ENCODE measurements at places on chromosomes 13 and 19.
A peak's percentile ranks its signal among the peaks of the same experiment; 100 is the strongest.

DNA sequence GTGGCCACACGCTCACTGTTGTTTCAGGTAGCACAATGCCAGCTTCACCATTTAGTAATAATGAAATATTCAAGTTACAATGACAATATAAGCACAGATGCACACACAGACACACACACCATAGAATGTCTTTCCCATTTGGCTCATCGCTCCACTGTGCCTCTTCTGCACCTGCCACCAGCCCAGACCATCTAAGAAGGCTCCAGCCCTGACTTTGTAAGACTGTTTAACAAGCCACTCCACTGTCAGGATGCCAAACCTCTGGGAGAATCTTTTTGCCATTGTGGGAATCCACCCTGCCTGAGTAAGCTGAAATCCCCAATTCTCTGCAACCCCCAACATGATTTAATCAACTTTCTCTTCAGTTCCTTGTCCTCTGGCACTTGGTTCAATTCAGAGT is 60.6 kb downstream of the LHFPL6 start:
- no peak for DNase-seq

GRCh38 chr19:948842-949496 is 23.1 kb downstream of the ARID3A start:
- no peak for DNase-seq

DNA sequence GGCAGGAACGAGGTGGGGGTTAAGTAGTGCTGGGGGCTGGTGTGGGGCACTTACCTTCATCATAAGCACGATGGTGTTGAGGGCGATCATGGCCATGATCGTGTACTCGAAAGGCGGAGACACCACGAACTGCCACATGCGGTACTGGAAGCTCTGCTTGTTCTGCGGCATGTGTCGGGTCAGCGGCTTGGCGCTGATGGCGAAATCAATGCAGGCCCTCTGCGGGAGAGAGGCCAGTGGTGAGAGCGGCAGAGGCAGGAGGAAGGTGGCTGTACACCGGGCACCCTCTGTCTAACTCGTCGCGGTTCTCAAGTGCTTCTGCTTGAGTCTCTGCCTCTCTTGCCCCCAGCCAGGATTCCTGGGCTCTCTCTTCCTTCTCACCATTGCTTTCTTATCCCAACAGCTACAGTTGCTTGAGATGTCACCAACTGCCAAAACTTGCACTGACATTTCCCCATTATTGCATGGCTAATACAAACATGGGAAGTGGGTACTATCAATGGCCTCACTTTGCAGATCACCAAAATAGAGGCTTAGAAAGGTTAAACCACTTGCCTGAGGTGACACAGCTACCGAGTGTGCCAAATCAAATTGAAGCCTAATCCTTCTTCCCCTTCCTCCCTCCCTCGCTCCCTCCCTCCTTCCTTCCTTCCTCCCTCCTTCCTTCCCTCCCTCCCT is 105.0 kb downstream of the IER2 start:
- no peak for DNase-seq

- no peak for DNase-seq
These were observed at the start of gene ZNF534 for GRCh38 chr19:52428937-52429336. Gene ZNF534, plus strand, starts transcription at chr19:52429148. Its CDS starts 2,327 bp downstream, at chr19:52431475.

GRCh38 chr13:108437496-108437895 is 168.0 kb downstream of the TNFSF13B start:
- no peak for DNase-seq

DNA sequence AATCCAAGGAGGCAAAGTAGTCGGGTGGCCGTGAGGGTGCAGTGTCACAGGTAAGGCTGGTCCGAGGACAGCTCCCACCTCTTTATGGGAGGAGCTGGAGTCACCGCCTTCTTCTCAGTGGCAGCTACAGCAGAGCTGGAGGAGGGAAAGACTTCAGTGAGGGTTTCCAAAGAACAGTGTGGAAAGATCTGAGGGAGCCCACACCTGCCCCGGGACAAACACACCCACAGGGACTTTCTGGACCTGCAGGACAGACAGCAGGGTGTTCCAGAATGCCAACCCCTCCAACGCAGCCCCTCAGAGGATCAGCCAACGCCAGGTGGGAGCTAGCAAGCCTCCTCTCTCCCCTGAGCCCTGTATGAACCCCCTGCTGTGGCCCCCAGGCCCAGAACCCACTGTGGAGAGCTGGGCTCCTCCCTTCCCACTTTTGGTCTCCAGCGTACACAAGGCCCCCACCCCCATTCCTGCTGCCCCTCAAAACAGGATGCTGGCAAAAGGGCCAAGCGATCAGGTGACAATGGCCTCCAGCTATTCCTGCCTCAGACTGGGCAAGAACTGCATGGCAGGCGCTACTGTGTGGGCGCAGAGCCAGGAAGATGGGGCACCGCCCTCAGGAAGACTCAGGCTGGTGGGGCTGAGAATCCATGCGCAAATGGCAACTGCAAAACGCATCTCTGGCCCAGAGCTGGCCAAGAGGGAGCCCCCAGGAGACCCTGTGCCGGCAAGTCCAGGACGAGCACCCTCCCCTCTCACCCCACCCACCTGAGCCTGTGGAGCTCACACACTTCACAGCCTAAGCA is 3.5 kb upstream of the CD320 start:
- DNase-seq: no peak

- no peak for DNase-seq
These were observed 809.6 kb downstream of the EFNB2 start for GRCh38 chr13:105725887-105726286.

DNA sequence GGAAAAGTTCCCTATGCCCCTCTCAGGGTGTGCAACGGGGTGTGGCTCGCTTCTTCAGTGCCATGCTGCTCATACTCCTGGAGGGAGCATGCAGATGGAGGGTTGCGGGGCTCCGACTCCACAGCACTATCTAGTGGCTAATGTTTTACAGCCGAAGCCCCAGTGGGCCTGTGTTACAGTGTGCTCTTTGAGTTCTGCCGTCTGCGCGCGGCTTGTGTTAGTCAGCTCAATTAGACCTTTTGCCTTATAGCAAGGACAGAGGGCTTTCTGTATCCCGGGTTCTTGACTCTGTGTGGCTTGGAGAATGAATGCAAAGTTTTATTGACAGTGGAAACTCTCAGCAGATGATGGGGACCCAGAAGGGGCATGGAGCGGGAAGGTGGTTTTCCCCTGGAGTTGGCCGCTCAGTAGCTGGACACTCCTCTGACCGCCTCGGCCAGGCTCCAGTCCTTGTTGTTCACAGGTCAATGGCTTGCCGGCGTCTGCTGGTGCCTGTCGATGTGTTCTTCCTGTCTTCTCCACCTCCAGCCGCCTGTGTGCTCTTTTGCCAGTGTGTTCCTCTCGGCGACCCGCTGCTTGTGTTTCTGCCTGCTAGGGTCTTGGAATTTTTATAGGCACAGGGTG is 383.4 kb downstream of the LMO7 start:
- DNase-seq: no peak

DNA sequence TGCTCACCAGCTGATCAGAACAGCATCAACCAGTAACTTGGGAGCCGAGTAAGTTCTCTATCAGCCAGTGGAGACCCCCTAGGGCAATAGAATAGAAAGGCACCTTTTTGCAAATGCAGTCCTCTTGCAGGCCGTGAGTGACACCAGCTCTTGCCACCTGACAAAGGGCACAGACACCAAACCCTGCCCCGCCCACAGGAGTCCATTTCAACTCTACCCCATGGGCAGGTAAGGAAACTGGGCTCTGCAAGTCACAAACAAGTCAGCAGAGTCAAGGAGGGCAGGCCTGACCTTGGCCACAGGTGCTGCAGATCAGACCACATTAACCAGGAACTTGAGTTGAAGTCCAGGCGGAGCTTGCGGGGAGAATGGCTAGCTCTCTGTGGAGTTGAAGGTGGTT is 77.4 kb upstream of the SPATA13 start:
- DNase-seq: no peak

DNA sequence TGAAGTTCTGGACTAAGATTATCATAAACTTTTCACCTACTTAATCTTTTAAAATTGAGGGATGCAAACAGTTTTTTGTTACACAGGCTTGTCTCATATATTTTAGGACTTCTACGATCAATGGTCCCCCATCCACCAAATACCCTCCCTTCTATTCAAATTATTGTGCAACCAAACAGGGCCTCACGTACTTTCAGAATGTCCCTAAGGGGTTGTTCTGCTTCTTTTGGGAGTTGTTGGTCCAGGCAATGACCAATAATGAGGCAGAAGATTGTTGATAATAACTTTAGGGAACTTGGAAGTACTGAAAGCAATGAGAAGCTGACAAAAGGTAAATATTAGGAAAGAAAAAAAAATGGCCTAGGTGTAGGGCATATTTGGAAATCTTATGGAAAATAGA is 2.9 kb downstream of the DNAJC15 start:
- no peak for DNase-seq

GRCh38 chr19:9940778-9941177 is 4.5 kb upstream of the OLFM2 start:
- peak; percentile 91 for DNase-seq

GRCh38 chr13:23183292-23183691 is 2.5 kb downstream of the SGCG start:
- DNase-seq: no peak

GRCh38 chr19:1363599-1363998 is 20.1 kb upstream of the NDUFS7 start:
- DNase-seq: no peak

- no peak for DNase-seq
These were observed 90.4 kb downstream of the STOML3 start for GRCh38 chr13:38900188-38900587.

DNA sequence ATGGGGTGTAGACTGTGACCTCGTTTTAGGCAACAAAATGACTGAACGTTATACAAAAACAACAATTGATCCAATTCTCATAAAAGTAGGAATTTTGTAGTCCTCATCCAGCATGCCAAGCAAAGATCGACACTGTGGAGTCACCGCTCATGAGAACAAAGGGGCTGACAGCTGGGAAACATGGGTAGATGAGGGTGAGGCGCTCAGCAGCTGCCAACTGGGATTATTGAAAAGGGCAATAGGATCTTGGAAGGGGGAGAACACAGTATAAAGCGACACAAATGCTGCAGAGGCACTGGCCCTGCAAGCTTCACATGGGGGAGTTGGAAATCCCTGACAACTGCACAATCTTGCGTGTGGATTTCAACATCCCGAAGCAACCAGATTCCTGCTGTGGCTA is 5.4 kb upstream of the ZNF765 start:
- no peak for DNase-seq

GRCh38 chr13:43911871-43912270 is 32.2 kb downstream of the LACC1 start:
- DNase-seq: no peak

GRCh38 chr19:38850436-38850975 is 720 bp upstream of the HNRNPL start:
- no peak for DNase-seq

- no peak for DNase-seq
These were observed 26.2 kb downstream of the MAST3 start for GRCh38 chr19:18123819-18124218.

DNA sequence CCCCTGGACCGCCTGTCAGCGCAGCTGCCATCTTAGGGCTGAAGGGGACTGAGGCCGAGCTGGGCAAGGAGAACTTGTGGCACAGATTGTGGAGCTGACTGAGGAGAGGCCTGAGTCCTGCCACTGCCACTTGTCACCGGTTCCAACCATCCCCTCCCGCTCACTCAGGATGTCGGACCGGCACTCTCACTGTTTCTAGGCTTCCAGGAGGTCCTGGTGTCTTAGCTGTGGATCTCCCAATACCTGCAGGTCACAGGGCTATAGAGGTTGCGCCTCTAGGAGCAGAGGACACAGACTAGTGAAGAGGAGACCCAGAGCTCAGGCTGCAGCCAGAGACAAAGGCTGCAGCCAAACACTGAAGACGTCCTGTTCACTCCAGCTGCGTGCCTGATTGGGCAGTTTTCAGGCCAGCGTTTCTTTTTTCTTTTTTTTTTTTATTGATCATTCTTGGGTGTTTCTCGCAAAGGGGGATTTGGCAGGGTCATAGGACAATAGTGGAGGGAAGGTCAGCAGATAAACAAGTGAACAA is 15.3 kb upstream of the ZNF486 start:
- no peak for DNase-seq

GRCh38 chr19:1189419-1189818 is 15.4 kb upstream of the SBNO2 start:
- peak; percentile 90 for DNase-seq

DNA sequence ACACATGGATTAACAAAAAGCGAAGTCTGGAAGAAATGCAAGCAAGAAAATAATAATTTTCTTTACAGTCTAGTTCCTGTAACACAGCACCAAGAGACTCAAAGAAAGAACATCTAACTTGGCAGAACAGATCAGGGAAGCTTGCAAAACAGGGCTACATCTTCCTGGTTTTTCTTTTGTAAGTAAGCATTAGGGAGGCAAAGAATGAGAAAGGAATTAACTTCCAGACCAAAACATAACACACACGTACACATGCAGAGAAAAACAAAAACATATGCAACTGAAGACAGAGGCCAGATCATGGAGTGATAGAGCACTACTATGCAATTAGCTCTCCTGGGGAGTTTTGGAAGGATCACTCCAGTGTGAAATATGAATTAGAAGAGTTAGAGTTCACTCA is 120.5 kb downstream of the DIAPH3 start:
- DNase-seq: no peak

Data from RCC 7860 (cell line).